ENCODE measurements at places on chromosomes 7 and 10.

GRCh38 chr10:25704622-25705021 lies 229.4 kb upstream of the MYO3A start:
- DNase-seq, result no peak

GRCh38 chr7:128827248-128827958 lies 2.8 kb upstream of the FLNC start:
- DNase-seq, result no peak

DNA sequence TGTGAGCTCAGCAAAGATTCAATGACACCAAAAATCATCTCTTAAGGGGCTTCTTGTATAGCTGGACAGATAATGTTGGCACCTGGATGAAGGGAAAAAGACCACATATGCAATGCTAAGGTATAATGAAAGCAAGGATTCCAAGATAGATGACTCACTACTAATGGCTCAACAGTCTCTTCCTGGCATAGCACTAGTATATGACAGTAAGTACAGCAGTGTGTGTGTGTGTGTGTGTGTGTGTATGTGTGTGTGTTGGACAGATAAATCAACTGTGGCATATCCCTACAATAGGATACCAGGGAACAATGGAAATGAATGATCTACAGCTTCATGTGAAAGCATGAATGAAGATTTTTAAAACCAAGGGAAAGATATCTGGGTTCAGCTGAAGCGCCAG lies 257.1 kb downstream of the SFMBT2 start:
- DNase-seq, result no peak

DNA sequence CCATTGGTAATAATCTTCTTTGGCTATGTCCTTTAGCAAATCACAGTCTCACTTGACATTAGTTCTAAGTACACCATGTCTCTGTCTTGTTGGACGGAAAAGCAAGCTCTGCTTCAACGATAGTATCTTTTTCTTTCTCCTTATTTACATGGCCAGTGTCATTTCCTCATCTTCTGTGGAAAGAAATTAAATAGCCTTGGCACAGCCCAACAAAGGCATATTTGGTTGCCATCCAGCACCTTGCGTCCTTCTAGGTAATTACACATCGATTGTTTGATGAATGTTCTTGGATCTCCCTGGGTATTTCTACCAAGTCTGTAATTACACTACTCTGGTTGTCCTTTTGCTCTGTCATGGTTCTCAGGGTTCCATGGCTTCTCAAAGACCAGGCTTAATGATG lies 183.1 kb downstream of the CHN2 start:
- no peak for DNase-seq

DNA sequence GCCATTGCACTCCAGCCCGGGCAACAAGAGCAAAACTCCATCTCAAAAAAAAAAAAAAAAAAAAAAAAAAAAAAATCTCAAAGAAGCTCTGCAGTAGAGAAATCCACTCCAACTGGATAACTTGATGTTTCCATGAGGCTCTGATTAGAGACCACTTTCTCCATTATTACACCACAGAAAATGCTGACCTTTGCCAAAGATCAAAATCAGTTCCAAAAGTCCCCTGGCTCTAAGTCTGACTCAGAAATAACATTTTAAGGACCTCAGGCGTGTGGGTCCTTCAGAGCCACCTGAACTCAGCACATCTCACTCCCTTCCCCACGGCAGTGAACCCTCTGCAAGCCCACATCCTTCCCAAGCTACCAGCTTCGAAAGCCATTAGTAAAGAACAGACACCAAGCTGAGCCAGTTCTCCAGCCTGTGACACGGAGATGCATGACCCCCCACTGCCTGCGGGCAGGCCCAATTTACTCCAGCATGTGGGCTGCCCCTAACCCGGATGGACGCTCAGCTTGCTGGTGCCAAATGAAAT lies 13.8 kb upstream of the TMEM120A start:
- no peak for DNase-seq

DNA sequence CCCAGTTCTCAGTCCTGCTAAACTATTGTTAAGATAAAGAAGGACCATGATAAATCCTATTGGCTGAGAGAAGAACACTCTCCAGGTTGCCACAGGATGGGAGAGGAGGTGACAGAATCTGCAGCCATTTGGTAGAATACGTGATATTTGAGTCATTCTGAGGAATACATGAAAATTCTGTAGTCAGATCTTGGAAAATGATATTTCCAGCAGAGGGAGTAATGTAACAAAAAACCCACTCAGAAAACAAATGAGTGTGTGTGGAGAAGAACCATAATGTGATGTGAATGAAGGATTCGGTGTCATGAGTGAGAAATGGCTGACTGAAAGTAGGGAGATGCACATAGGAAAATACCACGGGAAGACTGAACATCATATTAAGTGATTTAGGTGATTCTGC lies 128.5 kb upstream of the PFKP start:
- no peak for DNase-seq

DNA sequence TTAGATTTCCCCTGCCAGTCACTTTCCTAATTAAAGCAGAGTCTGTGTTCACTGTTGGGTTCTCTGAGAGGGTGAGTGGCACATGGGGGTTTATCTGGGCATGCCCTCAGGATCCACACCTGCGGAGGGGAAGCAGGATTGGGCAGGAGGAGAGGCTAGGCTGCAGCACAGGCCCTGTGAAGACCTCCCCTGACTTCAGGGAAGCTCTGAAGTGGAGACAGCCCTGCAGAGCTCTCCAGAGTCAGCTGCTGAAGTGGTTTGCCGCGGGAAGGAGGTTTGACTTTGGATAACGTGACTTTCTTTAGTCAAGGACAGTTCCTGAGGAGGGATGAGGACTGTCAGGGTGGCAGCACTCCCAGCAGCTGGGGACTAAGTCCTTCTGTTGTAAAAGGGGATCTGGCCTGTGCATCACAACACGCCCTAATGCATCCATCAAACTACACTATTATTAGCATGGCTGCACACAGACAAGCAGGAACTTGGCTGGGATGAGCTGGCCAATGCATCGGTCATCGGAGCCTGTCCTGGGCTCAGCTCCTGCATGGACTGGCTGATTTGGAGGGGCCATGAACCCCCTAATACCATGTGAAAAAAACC lies 50.9 kb upstream of the LEP start:
- DNase-seq, result no peak

GRCh38 chr10:48800007-48800675 lies 115.5 kb downstream of the WDFY4 start:
- DNase-seq, result no peak
